ENCODE measurements at places on chromosomes 6 and 20.

GRCh38 chr6:15730442-15730841 lies 67.6 kb upstream of the DTNBP1 start:
- DNase-seq, result no peak

DNA sequence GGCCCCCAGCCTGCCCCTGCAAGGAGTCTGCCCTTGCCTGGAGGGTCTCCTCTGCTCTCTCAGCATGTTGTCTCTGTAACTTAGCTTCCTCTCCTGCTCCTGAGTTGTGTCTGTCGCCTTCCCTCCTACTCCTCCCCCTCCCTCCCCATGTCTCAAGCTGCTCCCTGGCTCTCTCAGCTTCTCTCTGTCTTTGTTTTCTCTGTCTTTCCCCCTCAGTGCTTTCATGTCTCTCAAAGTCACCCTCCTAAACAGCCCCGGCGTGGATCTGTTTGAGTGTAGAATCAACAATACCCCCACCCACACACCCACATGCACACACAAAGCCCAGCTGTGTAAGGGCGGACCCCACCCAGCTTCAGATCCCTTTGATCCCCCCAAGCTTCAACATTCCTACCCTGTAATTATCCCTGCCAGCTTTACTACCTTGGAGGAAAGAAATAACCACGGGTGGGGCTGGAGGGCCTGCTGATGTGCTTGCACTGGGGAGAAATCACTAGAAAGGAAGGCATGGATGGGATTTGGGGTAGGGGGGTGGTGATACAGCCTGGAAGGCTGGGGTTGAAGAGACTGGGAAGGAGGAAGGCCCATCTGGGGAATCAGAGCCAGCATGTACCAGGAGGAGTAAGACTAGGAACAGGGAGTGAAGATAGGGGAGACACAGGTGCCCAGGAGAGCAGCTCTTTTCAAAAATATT lies 1.0 kb upstream of the LY6G6D start:
- DNase-seq, result no peak

- peak; percentile 84 for DNase-seq
Measured at GRCh38 chr6:82597201-82597600, 233.6 kb downstream of the TPBG start.

- no peak for DNase-seq
Measured at GRCh38 chr6:162345051-162345511, 382.5 kb downstream of the PRKN start.

GRCh38 chr6:139588734-139589593 lies 214.5 kb upstream of the CITED2 start:
- DNase-seq, result peak; percentile 36

DNA sequence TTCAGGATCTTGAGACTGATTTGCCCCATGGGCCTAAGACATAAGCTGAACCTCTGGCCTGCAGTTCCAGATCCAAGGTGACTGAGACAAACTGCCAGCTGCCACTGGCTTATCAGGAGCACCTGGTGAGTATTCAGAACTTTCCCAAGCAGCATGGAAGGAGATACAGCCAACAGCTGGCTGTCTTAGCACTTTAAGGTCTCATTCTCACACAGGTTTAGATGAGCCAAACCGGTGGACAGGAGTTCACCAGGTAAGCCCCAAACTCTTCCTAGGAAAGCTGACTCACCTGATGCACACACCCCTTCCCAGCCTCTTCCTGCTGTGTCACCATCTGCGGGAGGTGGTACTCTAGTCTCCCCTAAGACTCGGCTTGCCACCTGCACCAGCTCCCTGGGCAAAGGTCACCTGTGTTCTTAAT lies at the start of gene BANF2:
Gene BANF2, plus strand, starts transcription at position 36 of the 421 bp plus-strand sequence. CDS start 25,060 bp downstream, outside the sequence.
- no peak for DNase-seq

DNA sequence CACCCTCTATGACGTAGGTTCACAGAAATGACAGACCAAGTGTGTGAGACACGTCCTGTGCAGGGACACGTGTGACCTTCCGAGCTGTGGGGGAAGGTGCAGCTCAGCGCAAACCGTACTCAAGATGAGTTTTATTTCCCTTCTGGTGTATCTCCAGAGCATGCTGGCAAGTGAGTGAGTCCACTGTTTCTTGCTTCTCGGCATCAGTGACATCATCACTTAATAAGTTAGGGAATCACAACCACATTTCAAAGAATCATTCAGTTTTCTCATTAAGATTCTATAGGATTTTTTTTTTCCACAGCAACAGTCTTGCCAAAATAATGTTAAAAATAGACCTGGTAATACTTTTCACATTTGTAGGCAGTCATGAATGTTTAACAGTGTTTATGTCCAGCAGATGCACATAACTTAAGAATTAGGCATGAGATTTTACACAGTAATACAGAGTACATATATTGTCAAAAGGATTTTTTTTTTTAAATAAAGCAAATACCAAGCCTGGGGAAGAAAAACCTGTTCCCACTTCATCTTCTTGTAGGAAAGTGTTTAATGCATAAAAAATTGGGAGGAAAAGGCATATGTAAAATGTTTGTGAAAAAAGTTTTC lies 417.8 kb downstream of the CDC5L start:
- DNase-seq, result no peak

GRCh38 chr6:11083491-11083890 lies 10.1 kb upstream of the SMIM13 start:
- DNase-seq, result no peak

DNA sequence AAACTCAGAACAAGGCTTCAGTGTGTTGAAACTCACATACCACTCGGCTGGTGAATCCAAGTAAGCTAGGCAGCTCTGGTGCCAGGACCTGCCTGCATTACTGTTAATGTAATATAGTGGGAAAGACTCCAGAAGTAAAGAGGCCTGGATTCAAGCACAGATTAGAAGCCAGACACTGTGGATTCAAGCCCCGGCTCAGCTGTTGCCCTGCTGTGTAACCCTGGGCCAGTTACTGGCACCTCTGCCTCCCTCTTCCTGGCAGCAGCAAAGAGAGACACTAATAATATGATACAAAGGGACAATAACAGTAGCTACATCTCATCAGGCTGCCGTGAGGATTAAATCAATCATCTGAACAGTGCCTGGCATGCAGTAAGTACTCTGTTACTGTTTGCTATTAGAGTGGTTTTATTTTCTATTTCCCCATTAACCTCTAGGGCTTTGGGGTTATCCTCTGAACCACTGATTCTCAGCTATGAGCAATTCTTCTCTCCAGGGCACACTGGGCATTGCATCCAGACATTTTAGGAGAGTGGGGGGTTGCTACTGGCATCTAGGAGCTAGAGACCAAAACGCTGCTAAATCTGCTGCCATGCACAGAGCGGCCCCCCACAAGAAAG lies 92.9 kb downstream of the ZMYND8 start:
- peak; percentile 87 for DNase-seq

DNA sequence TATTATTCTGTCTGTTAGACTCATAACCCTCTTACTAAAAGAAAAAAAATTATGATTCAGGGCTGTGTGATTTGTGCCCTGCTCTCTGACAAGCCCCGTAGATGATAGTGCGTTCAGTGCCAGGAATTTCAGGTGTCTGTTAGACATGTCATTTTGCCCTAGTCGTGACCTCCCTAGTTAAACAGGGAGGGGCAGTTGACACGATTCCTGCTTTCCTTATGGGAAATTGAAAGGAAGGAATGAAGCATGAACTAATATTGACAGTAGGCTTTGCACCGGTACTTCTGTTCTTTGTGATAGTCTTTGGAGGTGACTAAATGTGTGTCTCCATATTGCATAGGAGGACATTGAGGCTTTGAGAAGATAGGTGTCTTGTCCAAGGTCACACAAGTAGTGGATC lies 26.3 kb downstream of the RPRD1B start:
- no peak for DNase-seq

GRCh38 chr20:46145713-46146112 lies 27.6 kb downstream of the CD40 start:
- peak; percentile 27 for DNase-seq

- DNase-seq, result no peak
Measured at GRCh38 chr6:36160147-36160760, 29.9 kb downstream of the MAPK13 start.

- DNase-seq, result peak; percentile 93
Measured at GRCh38 chr20:57718490-57719009, 8.7 kb upstream of the PMEPA1 start.

GRCh38 chr6:161199850-161200249 lies 74.0 kb downstream of the AGPAT4 start:
- no peak for DNase-seq

DNA sequence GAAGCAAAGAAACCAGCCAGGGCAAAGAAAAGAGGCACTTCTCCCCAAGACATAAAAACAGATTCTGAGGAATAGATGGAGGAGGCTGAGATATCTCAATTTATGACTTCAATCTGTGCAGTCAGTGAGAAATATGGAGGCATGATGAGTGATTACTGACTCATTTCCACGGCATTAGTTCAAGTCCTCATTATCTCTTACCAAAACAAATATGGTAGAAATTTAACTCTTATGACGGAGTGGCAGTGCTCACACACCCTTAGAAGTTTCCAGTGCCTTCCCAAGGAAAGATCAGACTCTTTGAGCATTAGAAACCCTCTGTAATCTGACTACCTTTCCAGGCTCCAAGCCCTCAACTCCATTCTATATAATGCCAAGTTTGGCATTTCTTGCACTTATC lies 364.1 kb downstream of the ARHGAP18 start:
- DNase-seq, result no peak

GRCh38 chr6:111890988-111891387 lies 17.7 kb upstream of the FYN start:
- no peak for DNase-seq

DNA sequence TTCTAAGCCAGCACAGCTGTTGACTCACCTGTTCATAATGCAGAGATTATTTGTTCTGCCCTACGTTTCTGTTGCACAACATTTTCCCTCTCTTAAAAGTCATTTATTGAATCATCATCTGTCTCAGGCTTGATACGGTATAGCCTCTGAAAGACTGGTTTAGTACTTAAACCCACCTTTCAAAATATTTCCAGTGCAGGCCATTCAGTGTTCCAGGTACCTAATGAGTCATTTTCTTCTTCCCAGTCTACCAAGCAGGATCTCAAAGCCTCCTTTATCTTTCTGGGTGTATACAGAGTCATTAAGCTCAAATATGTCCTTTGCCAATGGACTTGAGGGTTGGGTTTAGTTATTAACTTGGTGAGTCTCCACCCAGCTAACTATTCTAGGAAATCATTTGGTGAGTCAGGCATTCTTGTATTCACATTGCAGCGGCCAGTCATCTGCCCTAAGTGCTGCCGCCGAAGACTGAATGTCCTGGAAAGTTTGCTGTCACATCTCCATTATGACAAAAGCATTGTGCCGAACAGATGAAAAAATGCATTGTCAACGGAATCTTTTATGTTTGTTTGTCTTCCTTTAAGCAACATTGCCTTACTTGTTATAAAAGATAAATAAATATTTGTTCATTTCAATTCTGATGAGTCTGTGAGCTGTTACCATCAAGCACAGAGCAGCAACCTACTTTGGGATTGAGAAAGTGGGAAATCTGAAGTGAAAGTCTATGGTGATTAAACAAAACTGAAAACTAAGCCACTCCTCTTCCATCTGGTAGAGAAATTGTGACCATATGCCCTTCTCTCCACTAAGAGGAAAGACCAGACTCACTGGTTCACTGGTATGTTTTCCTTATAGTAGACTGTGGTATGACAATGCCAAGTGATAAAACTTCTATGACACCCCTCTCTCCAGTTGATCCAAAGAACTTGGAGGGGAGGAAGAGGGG lies 14.3 kb upstream of the FAM135A start:
- no peak for DNase-seq

DNA sequence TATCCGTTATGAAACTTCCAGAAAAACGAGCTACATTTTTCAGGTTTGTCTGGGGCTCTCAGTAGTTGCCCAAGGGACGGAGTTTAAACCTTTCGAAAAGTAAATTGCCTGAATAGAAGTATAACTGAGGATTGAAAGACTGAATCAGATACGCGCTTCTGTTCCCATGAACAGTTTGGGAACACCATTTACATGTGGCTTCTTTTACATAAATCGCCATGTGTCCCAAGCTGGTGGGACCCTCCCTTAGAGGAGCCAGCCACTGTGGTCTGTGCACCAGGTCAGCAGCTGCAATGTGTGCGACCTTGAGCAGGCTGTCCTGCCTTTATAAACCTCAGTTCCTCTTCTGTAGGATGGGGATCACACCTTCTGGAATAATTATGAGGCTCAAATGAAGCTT lies 11.0 kb downstream of the ENTPD6 start:
- DNase-seq, result no peak

DNA sequence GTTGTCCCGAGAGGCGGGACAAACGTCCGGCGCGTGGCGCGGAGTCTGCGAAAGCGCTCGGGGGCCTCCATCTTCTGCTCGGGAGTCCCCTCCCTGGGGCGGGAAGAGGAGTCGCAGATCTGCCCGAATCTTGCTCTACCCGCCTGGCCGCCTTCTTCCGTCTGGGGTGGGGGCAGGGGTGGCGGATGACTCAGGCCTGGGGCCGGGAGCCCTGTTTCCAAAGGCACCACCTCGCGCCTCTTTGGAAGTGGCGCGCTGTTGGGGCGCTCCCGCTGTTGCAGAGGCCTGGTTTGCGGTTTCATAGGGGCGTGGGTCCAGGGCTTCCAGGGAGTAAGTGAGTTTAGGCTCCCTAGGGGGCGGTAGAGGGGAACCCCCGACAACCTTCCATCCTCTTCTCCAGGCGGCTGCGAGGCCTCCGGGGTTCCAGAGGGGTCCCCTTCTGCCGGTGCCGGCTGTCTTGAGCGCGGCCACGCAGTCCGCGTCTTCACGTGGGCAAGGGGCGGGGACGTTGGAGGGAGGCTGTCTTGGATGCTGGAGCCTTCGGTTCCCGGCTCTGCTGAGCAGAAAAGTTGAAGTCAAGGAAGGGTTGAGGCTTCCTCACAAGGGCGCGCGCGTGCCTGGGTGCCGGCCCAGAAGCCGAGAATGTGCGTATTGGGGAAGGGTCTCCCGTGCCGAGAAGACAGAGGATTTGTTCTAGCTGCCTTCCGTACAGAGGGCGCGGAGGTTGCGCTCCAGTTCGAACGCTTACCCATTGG lies 2.6 kb upstream of the TFAP2C start:
- no peak for DNase-seq

- DNase-seq, result no peak
Measured at GRCh38 chr6:71707059-71707458, 179.3 kb upstream of the RIMS1 start.

DNA sequence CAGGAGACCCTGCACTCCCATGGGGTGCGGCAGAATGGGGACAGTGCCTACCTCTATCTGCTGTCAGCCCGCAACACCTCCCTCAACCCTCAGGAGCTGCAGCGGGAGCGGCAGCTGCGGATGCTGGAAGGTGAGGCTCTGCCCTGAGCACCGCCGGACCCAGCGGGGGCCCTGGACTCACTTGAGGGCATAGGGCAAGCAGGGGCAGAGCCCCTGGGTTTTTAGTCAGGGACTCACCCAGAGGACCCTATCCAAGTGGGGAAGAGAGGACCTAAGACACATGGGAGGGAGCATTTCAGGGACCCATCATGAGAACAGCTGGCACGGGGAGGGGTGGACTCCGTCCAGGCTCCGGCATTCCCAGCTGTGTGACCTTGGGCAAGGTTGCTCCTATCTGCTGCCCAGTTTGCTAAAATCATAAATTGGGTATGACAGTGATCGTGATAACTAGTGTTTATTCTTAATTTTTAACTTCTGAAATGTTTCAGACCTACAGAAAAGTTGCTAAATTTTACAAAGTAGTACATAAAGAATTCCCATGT lies 9.8 kb downstream of the RBCK1 start:
- DNase-seq, result no peak

DNA sequence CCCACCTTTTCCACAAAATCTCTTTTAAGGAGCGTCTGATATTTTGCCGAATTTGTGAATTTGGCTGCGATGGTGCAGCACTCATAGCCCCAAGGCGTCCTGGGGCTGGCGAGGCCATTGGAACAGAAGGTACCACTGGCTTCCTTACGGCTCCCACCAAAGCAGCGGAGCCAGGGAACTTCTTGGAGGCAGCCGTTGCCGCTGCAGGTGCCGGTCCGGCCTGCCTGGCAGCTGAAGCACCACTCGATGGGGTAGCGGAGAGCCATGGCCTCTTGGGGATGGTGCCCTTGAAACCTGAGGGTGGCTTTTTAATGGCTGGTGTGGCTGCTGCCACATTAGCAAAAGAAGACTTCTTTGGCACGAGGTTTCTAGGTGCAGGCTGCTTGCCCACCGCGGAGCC lies 29.8 kb downstream of the DIDO1 start:
- DNase-seq, result no peak
